Retinal pigment epithelial cell (primary cell): ENCODE measurements at places on chromosomes 3 and 15.

DNA sequence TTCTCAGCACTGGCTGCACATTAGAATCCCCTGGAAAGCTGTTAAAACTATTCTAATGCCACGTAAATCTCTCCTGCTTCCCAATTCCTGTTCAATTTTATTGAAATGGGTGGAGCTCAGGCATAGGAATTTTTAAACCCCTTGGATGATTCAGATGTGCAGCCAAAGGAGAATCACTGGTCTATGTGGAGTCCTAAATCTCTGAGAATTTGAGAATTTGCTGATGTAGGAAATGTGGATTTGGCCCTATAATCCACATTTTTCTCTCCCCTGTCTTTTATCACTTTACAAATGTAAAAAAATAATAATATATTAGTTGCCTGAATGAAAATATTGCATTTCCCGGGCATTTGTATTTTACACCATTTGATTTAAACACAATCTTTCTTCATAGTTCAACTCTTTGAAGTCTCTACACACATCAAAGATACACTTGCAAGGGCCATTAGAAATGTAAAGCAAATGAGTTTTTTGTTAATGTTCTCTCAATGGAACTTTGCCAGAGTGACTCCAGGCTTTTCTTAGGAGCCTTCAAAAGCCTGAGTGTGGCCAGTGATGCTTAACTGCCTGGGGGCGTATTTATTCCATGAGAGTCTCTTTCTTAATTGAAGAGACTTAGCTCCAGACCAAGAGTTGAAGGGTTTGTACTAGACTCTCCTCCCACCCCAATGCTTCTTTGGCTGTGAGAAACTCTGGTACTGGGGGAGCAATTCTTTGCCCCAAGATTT, 48.8 kb upstream of the PTX3 start:
- DNase-seq = no peak

- no peak for DNase-seq
Measured at GRCh38 chr3:50345586-50346234, at the start of gene ZMYND10. TSS of gene ZMYND10 (minus strand) at chr3:50345732. CDS start at chr3:50345579, 153 bp downstream.

- DNase-seq = no peak
Measured at GRCh38 chr3:107775974-107776373, 253.2 kb downstream of the BBX start.

DNA sequence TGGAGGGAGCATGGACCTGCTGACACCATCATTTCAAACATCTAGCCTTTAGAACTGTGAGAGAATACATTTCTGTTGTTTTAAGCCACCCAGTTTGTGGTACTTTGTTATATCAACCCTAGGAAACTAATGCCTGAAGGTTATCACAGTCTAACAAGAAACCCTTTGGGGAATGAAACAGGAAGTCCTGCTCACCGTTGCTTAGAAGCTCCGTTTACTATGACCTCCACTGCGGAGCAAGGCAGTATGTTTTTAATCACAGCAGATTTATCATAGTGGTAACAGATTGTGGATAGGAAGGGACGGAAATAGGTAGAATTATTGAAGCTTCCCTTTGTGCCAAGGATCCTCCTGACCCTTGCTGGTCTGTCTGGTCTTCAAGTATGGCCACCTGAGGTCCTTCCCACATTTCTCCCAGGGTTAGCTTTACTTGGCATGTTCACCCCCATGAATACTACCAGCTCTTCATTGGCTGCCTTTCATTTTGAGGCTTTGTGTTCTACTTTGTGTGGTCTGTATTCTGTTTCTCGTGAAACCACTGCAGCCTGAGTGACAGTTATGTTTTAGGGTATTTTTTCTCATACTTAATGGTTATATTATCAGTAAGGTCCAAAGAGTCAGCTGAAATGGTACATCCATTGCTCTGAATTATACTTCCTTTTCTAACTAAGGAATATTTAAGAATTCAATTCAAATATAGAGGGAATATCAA, 201.6 kb downstream of the CHST2 start:
- no peak for DNase-seq

- DNase-seq = peak; percentile 30
Measured at GRCh38 chr3:192253138-192253887, 474.0 kb downstream of the FGF12 start.

GRCh38 chr3:74845081-74845480, 230.6 kb upstream of the CNTN3 start:
- no peak for DNase-seq

DNA sequence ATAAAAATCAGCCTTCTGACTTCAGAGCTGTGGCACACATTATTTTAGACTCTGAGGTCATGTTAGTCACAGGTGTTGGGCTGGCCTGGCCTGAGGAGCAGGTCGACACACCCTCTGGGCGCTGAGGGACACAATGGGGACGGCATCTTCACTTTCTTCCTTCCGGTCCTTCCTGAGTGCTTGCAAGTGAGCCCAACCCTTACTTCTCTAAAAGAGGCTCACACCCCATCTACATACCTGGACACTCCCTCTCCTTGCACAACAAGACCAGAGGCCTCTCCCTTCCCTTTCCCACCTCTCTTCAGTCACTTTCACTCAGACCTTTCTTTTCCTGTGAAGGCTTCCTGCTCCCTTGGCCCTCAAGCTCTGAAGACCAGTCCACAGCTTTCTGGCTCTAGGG, 85.4 kb downstream of the XXYLT1 start:
- DNase-seq = no peak

- DNase-seq = no peak
Measured at GRCh38 chr15:81843226-81843625, 202.6 kb downstream of the MEX3B start.

DNA sequence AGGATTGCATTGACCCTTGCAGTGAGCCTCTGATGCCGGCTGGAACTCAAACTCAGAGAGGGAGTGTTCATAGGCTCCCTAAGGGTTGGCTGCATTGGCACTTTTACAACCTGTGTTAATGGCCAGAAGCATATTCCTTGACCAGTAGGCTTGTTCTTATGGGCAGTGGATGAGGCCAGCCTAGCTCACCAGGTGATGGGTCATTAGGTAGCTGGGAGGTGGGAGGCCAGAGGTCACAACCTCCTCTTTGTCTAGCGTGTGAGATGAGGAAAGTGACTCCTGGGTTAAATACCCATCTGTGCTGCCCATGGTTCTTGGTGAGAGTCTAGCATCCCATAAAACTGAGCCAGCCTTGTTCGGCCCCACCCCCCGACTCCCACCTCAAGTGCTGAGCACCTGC, 275.7 kb upstream of the CTNNB1 start:
- no peak for DNase-seq

- peak; percentile 43 for DNase-seq
Measured at GRCh38 chr3:127735767-127736693, 63.3 kb downstream of the ABTB1 start.

DNA sequence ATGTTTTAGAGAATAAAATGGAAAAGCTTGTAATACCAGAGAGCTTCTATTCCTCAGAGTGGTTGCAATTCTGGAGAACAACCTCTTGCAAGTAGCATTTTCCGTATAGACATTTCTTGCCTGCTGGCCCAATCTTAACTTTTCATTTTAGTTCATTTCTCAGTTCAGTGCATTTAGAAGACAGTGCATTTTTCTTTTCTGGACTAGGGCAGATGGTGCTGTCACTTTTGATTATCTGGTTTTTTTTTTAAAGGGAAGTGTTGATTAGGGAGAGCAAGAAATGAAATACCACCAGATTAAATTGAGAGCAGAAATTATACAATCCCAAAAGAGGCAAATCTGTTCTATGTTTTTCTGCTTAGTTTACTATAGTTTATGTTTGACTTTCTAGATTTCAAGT, 172.7 kb downstream of the GHSR start:
- no peak for DNase-seq

GRCh38 chr3:177602601-177603147, 405.4 kb upstream of the TBL1XR1 start:
- DNase-seq = no peak

- no peak for DNase-seq
Measured at GRCh38 chr3:144737281-144737680, 765.7 kb downstream of the DIPK2A start.

DNA sequence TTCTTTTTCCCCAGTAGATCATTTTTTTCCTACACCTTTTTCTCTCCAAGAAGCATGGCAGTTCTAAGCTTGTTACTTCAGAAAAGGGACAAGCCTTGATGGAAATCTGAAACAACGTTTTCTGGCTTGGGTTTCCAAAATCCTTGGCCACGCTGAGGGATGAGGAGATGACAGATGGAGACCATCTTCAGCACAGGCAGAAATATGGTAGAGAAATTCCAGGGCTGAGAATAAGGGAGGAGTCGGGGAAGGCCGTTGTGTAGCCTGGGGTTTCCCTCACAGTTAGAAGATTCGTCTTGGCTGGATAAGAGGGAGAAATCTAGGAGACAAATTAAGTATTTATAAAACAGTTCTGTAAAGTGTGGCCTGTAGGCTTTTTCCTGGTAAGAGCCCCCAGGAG, 33.9 kb upstream of the STT3B start:
- DNase-seq = no peak

- DNase-seq = peak; percentile 24
Measured at GRCh38 chr15:69074843-69075224, 60.3 kb downstream of the NOX5 start.

GRCh38 chr3:131341761-131342160, 39.8 kb upstream of the NUDT16 start:
- no peak for DNase-seq

DNA sequence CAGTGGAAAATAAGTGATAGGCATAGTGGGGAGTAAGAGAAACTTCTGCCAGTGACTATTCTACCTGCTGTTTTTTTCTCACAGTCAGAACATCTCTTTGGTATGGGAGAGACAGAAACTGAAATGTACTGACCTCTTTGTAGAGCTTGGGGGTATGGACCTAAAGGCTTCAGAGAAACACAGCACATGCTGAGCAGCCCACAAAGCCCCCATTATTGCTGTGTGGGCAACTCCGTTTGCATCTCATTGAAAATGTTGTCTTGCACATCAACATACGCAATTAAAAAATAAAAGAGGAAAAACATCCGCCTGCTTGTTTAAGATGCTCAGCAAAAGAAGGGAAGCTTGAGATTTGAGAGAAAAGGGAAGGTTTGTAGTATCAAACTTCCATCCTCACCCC, 443.4 kb upstream of the SEMA6D start:
- no peak for DNase-seq

- DNase-seq = no peak
Measured at GRCh38 chr3:5347486-5347885, 160.0 kb downstream of the EDEM1 start.

DNA sequence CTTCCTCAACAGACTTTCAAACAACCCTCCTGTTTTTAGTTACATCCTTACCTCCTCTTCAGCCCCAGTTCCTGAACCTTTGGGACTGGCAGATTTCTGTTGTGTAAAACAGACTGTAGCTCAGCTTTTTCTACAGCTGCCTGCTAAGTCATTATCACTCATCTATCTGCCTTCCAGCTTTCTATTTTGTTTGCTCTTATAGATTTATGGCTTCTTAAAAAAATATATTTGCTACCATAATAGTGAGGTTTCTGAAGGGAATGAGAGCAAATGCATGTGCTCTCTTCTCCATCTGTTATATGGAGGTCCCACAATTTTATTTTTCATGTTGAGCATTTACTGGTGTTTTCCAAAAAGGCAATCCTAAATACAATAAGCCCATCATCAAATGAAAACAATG, 18.2 kb upstream of the GJD2 start:
- no peak for DNase-seq

- DNase-seq = no peak
Measured at GRCh38 chr3:11480663-11481298, 162.9 kb downstream of the VGLL4 start.

- DNase-seq = no peak
Measured at GRCh38 chr3:171936191-171936841, 93.2 kb downstream of the TMEM212 start.

DNA sequence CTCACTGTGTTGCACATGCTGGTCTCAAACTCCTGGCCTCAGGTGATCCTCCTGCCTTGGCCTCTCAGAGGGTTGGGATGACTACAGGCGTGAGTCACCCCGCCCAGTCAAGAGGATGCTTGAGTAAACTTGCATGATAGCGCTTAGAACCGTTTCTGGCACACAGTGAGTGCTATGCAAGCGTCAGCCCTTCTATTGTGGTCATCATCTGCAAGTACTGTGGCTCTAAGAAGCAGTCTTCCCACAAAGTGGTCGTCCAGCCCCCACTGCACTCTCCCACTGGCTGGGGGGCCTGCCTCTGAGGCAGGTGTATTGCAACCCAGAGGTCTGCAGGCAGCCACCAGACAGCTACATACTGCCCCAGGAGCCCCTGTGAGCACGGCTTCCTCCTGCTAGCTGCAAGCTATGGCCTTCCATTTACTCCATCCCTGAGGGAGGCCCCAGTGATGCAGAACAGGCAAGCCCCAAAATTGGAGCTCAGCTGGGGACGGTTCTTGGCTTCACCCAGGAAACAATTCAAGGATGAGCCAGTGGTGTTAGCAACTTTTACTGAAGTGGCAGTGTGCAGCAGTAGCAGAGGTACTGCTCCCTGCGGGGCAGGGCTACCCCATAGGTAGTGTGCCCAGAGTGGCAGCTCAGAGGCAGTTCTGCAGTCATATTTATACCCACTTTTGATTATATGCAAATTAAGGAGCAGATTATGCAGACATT, 95.4 kb downstream of the LSM3 start:
- DNase-seq = no peak

GRCh38 chr15:70203981-70204560, 106.4 kb upstream of the TLE3 start:
- no peak for DNase-seq

DNA sequence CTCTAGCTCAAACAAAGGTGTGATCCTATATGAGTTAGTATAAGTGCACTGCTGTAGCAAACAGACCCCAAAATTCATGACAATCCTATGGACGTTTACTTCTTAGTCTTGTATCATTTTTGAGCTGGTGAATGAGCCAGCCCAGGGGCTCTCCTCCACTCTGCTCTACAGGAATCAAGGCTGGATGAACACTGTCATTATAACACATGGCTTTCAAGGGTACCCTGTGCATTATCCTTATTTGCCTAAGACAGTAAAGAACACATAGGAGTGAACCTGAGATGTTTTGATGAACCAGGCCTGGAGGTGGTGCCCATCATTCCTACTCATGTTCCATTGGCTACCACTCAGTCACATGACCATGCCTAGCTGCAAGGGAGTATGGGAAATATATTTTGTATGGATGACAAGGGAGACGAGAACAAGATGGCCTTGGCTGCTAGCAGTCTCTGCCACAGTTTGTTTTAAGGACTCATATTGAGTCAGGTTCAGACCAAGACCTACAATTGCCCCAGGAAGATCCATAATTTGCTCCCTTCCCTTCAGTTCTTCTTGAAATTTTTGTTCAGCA, 107.4 kb upstream of the HES1 start:
- DNase-seq = no peak
